ENCODE measurements at places on chromosomes 4 and X.

- no peak for DNase-seq
Measured at GRCh38 chr4:148238811-148239493, 203.3 kb downstream of the NR3C2 start.

- no peak for DNase-seq
Measured at GRCh38 chr4:129804461-129804981, 708.6 kb downstream of the C4orf33 start.

DNA sequence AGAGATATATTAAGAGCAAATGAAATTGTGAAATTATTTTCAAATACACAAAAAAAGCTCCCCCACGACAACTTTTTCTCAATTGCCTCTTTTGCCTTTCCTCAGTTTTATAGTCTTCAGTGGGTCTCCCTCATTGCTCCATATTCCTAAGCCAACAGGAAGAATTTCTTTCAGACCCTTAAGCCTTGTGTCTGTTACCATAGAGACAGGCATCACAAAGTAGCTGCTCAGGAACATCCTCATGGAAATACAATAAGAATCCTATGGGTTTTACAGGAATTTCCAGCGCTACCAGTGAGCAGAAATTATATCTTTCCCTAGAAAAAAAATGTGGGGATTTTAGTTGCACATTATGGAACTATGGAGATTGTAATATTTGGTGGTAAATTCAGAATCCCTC, 121.9 kb upstream of the DMD start:
- DNase-seq, result no peak

DNA sequence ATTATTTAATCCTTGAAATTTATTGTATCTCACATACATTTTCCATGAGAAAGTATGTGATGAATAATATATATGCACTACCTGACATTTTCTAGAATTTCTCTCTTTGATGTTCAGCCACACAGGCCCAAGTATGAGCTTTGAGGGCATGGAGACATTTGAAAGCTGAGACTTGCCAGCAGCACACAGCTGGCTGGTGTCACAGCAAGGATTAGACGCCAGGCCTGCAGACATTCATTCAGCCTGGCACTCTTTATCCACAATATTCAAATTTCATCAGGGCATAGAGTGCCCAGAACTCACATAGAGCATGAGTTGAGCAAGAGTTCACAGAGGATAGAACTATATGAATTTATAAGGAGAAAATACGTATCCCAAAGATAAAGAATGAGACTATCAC, 74.0 kb downstream of the GRIA2 start:
- no peak for DNase-seq

DNA sequence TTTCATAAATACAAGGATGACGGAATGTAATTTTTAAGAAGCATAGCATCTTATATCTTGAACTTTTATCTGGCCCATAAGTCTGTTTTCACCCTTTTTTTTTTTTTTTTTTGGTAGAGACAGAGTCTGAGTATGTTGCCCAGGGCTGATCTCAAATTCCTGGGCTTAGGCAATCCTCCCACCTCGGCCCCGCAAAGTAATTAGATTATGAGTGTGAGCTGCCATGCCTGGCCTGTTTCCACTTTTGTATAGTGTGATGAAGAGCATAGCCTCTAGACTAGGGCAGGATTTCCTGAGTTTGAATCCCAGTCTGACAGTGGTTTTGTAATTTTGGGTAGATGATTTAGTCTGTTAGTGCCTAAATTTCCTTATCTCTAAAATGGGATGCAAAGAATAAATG, 11.0 kb downstream of the STIM2 start:
- no peak for DNase-seq

DNA sequence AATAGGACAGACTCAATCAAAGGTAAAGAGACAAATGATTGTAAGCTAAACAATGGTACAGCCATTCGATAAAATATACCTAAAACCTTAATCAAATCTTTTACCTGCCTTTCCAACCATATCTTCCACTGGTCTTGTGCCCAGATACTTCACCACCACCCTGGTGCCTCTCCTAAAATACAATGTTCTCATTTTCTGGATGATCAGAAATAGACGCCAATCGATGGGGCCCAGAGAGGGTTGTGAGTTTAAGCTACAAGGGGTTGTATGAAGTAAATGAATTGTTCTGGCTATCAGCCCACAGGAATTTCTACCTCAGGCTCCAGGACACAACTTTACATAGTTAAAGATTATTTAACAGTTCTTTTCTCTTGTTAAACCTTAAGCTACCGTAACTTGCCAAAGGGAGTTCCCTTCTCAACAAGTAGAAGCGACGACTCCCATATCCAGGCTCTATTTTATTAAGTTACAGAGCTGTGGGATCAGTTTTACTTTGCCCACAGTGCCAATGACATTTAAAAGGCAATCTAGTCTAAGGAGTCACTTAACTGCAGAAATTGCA, 99.1 kb downstream of the CHRNA9 start:
- DNase-seq, result no peak

DNA sequence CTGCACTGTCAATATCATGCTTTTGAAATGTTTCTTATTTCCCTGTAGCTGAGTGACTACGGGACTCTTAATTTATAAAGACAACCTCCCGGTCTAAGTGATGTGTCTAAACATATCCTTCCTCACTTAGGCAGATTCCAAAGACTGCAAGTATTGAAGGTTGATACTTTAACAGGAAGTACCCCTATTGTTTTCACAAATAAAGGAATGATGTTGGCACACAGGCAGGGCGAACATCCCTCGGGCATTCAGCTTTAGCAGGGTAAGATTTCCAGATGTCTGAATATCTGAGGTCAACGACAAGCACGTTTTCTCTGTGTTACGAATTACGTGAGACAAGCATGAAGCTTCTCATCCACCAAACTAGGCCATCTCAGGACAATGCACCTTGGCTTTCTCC, 638.0 kb upstream of the FRG1 start:
- DNase-seq, result no peak

DNA sequence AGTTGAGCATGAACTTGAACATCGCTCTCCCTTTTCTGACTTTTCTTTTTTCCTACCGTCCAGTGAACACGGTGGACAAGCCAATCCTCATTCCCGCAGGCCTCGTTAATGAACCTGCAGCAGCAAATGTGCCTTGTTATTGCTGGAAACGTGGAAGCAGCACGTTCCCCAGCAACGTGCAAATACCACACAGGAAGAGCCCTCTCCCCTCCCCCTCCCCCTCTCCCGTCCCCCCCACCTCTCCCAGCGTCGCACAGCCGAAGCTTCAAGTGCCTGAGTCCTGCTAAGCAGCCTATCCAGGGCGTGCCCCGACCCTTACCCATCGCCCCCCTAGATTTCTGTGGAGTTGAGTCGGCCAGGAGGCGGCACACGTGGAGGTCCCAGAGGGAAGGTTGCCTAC, 219.9 kb downstream of the BCOR start:
- no peak for DNase-seq

DNA sequence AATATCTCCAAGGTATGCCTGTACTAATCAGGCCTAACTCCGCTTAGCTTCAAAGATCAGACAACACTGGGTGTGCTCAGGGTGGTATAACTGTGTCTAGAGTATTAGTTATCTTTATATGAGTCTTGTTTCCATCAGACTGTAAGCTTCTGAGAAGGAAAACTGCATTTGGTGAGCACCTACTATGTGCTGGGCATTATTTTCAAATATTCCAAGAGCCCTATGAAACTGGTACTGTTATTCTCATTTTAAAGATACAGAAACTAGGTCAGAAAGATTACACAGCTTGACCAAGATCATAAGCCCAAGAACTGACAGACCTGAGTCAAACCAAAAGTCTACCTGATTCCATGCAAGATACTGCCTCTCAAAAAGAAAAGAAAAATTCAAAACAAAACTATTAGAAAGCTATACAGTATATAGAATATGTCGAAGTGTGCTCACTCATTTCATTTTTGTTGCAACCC, 44.4 kb downstream of the LRBA start:
- DNase-seq, result no peak

All from hypothalamus (tissue), 51 donors.